Activated naive CD8-positive, alpha-beta T cell treated with anti-CD3 and anti-CD28 coated beads for 36 hours (primary cell): ENCODE measurements at places on chromosomes 4 and X. TPM values are rescaled to one million over a fixed set of nuclear protein-coding genes. Genes with fewer than 3 reads are reported as not detected.

DNA sequence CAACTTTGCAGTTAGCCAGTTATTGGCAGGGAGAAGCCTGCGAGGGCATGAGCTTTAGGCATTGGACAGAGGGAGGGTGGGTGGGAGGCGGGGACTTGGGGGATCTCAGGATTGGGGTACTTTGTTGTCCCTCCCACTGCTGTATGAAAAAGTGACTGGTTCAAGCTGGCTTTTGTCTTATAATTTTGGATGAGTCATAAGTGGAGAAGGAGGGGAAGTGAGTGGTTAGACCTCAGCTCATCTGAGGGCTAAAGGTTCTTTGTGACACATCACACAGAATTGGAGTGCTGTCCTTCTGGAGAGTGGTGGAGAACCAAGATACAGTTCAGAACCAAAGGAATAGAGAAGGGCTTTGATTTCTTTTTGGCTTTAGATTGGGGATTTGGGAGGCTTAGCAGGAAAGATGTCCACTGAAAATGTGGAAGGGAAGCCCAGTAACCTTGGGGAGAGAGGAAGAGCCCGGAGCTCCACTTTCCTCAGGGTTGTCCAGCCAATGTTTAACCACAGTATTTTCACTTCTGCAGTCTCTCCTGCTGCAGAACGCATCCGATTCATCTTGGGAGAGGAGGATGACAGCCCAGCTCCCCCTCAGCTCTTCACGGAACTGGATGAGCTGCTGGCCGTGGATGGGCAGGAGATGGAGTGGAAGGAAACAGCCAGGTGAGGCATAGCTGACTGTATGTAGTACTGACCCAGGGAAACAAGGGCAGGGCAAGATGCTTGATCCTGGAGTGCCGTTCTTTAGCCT lies at the start of gene SLC4A4:
SLC4A4 (plus strand) TSS at position 175 of the 748 bp plus-strand sequence.
- peaks cover 5% of the 10 kb centered on the region for H3K27me3 ChIP-seq
- no peaks in the 10 kb centered on the region for H3K36me3 ChIP-seq
- H3K4me3 ChIP-seq, result no peak within 1 kb of the TSS
- H3K4me1 ChIP-seq, result peaks cover 6% of the 10 kb centered on the region
- DNase-seq, result no peak

GRCh38 chr4:85028910-85029309 lies 62.4 kb upstream of the WDFY3 start:
- H3K36me3 ChIP-seq, result no peaks in the 10 kb centered on the region
- DNase-seq, result no peak
- H3K4me1 ChIP-seq, result no peaks in the 10 kb centered on the region
- no peak overlapping the region for H3K4me3 ChIP-seq

- no peaks in the 10 kb centered on the region for H3K36me3 ChIP-seq
- no peak overlapping the region for H3K27ac ChIP-seq
- H3K4me3 ChIP-seq, result no peak overlapping the region
- no peaks in the 10 kb centered on the region for H3K27me3 ChIP-seq
Measured at GRCh38 chr4:93605163-93605562, 223.4 kb upstream of the ATOH1 start.

DNA sequence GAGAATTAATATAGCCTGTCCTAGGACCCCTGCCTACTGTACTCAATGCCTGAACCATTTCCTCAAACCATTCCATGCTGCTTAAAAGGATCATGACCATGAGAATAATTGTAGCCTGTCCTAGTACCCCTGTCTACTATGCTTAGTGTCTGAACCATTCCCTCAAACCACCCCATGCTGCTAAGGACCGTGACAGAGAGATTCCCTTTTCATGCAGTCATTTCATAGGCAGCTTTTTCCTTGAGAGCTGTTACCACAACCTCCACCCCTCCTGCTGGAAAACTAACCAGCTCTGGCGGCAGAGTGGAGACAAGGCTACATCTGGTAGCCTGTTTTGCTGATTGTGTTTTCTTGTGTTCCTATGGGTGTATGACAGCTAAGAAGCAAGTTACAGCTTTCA lies 174.9 kb upstream of the SMARCAD1 start:
- no peaks in the 10 kb centered on the region for H3K36me3 ChIP-seq
- H3K4me3 ChIP-seq, result no peak overlapping the region
- no peak overlapping the region for H3K27ac ChIP-seq
- DNase-seq, result no peak
- H3K4me1 ChIP-seq, result no peaks in the 10 kb centered on the region

DNA sequence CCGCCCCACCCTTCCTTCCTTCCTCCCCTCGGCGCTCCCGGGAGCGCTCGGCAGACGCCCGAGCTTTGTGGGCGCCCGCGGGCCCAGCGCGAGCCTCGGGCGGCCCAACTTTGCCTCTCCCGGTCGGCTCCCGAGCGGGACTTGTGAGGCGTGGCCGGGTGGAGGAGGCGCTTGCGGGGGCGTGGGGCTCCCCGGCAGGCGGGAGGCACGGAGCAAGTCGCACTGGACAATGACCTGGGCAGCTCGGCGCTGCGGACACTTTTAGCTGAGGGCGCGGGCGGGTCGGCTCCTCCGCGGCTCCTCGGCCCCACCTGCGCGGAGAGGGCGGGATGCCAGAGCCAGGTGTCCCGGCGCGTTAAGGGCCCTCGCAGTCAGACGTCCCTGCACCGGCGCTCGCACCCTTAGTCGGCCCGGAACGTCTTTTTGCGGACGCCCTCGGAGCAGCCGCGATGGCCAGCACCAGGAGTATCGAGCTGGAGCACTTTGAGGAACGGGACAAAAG lies 385 bp downstream of the DCLK2 start:
- H3K36me3 ChIP-seq, result no peaks in the 10 kb centered on the region
- H3K27ac ChIP-seq, result no peak overlapping the region
- peaks cover 72% of the 10 kb centered on the region for H3K27me3 ChIP-seq
- DNase-seq, result peak; percentile 14
- peak overlapping the region; percentile 43 for H3K4me3 ChIP-seq

CFAP299 gene
- total RNA-seq, result not detected

DNA sequence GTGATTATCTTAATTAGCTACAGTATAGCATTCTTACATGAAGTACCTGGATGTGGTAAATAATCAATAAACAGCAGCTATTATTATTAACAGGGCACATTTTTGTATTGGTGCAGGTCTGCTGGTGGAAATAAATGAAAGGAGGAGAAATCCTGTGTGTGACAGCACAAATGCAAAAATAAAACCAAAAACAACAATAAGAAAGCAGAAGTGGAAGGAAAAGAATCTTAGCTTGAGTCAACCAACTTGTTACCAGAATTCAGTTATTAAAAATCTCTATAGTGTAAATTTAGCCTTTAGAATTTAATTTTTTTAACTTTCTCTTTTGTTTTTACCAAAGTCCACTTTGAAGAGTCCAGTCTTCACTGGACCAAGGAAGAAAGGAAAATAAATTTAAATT lies 63.1 kb upstream of the LSM6 start:
- H3K36me3 ChIP-seq, result no peaks in the 10 kb centered on the region
- no peak for DNase-seq
- H3K27me3 ChIP-seq, result peaks cover 25% of the 10 kb centered on the region

DNA sequence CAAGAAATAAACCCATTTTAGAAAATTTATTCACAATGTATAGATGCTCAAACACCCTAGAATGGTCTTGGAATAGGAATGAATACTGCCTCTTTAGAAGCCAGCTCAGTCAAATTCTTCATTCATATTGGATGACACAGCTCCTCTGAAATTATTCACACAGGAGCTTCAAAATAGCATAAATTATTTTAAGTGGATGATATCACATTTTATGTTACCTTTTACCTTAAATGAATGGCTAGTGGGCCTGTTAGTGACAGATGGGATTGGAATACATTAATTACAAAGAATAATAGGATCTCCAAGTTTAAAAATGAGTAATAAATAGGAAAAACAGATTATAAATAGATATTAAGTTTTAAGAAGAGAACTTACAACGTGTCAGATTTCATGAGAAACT lies 184.4 kb downstream of the GABRB1 start:
- no peaks in the 10 kb centered on the region for H3K4me1 ChIP-seq
- no peak overlapping the region for H3K27ac ChIP-seq
- H3K4me3 ChIP-seq, result no peak overlapping the region
- H3K27me3 ChIP-seq, result peaks cover 7% of the 10 kb centered on the region
- H3K36me3 ChIP-seq, result no peaks in the 10 kb centered on the region
- DNase-seq, result no peak

DNA sequence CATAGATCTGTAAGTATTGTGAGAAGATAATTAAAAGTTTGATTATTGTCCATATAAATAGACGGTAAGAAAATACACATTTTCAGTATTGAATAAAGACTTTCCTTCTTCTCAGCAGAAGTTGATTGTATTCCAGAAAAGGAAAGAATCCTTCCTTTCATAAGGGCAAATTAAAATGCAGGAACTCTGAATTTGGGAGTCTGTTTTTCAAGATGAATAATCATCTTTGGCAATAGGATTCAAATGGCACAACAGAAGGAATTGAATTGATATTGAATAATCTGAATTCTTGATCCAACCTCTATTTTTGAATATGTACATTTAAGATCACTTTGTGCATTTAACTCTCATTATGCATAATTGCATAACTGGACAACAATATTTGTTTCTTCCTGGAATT lies 149.3 kb downstream of the DMD start:
- no peaks in the 10 kb centered on the region for H3K36me3 ChIP-seq
- no peaks in the 10 kb centered on the region for H3K27me3 ChIP-seq

- peaks cover 1% of the 10 kb centered on the region for H3K36me3 ChIP-seq
- peak overlapping the region; percentile 71 for H3K4me3 ChIP-seq
Measured at GRCh38 chrX:74923942-74924448, 1.3 kb downstream of the NEXMIF start.

- H3K27me3 ChIP-seq, result no peaks in the 10 kb centered on the region
- H3K27ac ChIP-seq, result peak overlapping the region; percentile 85
- DNase-seq, result no peak
- H3K4me1 ChIP-seq, result peaks cover 35% of the 10 kb centered on the region
- H3K36me3 ChIP-seq, result peaks cover 12% of the 10 kb centered on the region
Measured at GRCh38 chrX:153981231-153981630, 8.7 kb downstream of the TMEM187 start.

DNA sequence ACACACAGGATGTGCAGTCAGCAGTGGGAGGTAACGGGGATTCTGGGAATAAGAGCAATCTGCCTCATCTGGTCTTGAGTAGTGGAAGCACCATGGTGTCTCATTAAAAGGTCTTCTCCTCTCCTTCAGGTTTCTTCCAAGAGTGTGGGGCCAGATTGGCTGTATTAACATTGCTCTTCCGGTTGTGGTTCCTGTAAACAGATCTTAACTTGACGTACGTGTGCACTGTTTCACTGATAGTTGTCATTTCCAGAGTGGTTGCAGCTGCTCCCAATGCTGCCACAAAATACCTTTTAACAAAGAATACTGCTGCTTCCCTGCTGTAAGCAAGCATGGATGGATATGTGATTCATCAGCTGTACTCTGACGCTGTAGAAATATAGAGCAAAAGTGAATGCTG lies 1443.4 kb upstream of the TENM3 start:
- H3K4me1 ChIP-seq, result no peaks in the 10 kb centered on the region
- H3K27ac ChIP-seq, result no peak overlapping the region
- H3K27me3 ChIP-seq, result no peaks in the 10 kb centered on the region
- H3K4me3 ChIP-seq, result no peak overlapping the region
- no peak for DNase-seq

DNA sequence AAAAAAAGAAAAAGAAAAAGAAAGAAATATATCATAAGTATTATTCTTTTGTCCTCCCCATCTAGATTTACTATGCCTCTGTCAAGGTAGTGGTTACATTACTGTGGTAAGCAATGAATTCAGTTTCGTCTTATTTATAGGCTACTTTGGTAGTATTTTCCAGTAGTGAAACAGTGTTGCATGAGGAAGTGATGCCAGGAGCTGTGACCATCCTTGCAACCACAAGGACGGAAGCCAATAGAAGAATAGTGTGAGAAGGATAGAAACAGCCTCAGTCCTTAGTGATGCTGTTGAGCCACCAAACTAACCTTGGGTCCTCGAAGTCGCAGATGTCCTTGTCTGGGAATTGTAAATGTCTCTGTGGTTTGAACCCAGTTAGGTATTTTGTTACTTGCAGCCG lies 328.5 kb downstream of the PPP3CA start:
- no peak for DNase-seq
- H3K36me3 ChIP-seq, result peaks cover 9% of the 10 kb centered on the region
- no peak overlapping the region for H3K4me3 ChIP-seq
- H3K4me1 ChIP-seq, result peaks cover 40% of the 10 kb centered on the region
- no peaks in the 10 kb centered on the region for H3K27me3 ChIP-seq

DDIT4L gene
- total RNA-seq, result not detected

GAGE2A gene
- total RNA-seq, result not detected

GRCh38 chr4:128334256-128334655 lies 46.6 kb upstream of the PGRMC2 start:
- DNase-seq, result no peak

DNA sequence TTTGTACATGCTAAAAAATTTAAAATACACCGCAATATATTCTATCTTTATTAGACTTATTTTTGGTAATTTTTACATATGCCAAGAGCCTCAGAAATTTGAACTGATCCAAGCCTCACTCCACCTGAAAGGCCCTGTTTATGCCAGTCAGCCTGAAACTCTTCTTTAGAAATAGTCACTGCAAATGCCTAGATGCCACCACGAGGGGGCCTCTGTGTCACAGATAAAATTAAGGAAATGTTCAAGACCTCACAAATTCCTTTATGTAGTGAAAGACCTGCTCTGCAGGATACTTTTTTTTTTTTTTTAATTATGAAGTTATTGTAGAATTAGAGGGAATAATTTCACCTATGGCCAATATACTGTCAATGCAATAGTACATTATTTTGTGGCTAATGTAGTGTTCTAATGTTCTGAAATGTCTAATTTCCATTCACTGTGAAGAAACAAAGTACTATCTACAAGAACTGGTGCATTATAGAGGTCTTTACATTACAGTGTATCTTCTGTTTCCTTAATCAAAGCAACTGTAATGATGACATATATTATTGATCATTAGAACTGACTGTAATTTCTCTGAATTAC lies 69.8 kb downstream of the DTHD1 start:
- peak; percentile 64 for DNase-seq
- H3K4me1 ChIP-seq, result peaks cover 33% of the 10 kb centered on the region
- H3K27me3 ChIP-seq, result no peaks in the 10 kb centered on the region
- no peaks in the 10 kb centered on the region for H3K36me3 ChIP-seq
- H3K4me3 ChIP-seq, result no peak overlapping the region

- DNase-seq, result no peak
- H3K4me1 ChIP-seq, result peaks cover 20% of the 10 kb centered on the region
Measured at GRCh38 chr4:101192244-101192643, 155.1 kb downstream of the PPP3CA start.

DNA sequence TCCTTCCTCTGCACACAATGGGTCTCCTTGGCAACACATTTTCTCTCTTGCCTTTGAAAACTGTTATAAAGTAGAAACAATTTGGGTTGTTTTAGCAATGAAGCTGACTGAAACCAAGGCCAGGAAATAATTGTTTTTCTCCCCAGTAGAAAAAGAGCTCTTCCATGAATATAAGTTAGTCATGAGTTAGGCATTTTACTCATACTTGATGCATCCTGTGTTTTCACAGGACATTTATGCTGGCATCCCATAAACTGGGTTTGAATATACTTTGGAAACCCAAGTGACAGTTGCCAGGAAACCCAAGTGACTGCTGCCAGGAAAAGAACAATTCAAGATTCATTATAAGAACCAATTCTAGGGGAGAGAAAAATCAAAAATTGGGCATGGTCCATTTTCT lies 128.6 kb upstream of the NPY2R start:
- no peaks in the 10 kb centered on the region for H3K36me3 ChIP-seq
- no peak for DNase-seq
- H3K4me1 ChIP-seq, result no peaks in the 10 kb centered on the region
- no peak overlapping the region for H3K27ac ChIP-seq
- no peaks in the 10 kb centered on the region for H3K27me3 ChIP-seq

- no peak for DNase-seq
- peaks cover 47% of the 10 kb centered on the region for H3K36me3 ChIP-seq
- no peaks in the 10 kb centered on the region for H3K4me1 ChIP-seq
- H3K27ac ChIP-seq, result no peak overlapping the region
Measured at GRCh38 chrX:2351321-2351720, 149.5 kb downstream of the DHRSX start.
